Left colon (tissue), 2 donors: ENCODE measurements at places on chromosomes 6 and 20.

- DNase-seq: no peak
Observed at GRCh38 chr6:69918813-69919475, 52.6 kb downstream of the COL19A1 start.

GRCh38 chr6:12608016-12608860 lies 108.3 kb upstream of the PHACTR1 start:
- no peak for DNase-seq

DNA sequence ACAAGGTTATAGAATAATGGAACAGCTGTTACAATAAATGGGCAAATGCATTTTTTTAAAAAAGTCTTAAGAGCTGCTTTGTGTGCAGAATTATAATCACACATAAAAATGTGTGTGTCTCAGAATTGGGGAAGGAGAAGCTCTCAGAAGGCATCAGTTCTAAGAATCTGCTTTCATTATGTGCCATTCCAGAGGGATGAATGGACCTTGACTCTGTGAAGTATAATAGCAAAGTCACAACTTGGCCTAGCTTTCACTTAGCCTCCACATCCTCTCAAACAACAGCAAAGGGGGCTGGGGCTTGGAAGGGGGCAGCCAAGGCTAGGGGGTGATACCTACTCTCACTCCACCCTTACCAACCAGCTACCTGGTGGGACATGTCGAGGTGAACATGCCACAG lies 265.0 kb downstream of the CDC5L start:
- DNase-seq: no peak

DNA sequence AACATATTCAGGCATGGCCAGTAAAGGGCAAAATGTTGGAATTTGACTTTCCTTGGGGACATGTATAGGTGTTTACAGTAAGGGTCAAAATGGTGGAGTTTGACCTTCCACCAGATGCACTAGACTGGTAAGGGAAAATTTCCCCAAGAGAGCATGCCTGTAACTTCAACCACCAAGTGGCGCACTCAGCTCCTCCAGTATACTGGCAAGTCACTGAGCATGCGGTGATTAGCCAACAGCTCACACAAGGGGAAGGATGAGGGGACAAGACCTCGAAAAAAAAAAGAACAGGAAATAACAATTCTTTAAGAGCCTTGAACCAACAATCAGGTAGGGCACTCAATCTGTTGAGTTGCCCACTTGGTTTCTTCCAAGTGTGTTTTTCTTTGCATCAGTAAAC lies 140.9 kb downstream of the EYS start:
- no peak for DNase-seq

- peak; percentile 17 for DNase-seq
Observed at GRCh38 chr6:46042355-46042999, 26.8 kb upstream of the CLIC5 start.

DNA sequence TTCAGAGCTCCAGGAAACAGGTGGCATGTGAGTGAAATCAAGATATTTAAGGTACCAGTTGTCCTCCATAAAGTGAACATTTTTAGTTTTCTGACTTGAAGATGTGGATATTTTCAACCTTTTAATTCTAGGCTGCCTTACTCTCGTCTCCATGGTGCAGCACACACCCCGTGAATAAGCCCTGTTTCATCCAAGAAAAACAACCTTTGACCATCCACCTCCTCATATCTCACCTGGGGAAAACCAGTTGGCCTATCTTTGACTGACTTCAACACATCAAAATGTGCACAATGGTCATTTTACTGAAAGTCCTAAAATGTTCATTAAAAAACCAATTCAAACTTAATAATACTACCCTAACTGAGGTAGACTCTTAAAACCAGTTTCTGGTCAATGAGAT lies 73.8 kb upstream of the CD2AP start:
- DNase-seq: no peak

- DNase-seq: no peak
Observed at GRCh38 chr6:63349401-63349800, 29.6 kb upstream of the LGSN start.

- DNase-seq: no peak
Observed at GRCh38 chr20:57736738-57737347, 27.0 kb upstream of the PMEPA1 start.

DNA sequence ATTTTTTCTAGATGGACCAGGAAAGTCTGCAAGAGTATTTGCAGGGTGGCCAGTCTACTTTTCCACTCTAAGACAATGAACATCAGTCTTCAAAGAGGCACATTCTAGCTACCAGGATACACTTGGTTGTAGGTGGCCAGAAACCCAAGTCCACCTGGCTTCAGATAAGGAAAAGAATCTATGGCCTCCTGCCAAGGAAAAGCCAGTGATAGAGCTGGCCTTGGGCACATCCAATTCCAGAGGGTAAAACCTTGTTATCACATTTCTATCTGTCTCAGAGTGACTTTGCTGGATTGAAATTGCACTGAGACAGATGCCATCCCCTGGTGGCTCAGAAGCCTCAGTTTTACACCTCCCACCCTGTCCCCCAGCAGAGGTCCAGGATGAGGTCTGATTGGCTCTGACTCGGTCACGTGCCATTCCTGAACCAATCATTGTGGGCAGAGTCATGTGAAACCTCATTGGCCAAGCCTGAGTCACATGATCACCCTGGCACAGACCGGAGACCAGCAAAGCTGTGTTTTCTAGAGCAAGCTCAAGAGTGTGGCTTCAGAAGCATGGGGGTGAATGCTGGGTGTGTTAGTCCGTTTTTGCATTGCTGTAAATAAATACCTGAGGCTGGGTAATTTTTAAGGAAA lies 497.4 kb upstream of the SULF2 start:
- DNase-seq: no peak

DNA sequence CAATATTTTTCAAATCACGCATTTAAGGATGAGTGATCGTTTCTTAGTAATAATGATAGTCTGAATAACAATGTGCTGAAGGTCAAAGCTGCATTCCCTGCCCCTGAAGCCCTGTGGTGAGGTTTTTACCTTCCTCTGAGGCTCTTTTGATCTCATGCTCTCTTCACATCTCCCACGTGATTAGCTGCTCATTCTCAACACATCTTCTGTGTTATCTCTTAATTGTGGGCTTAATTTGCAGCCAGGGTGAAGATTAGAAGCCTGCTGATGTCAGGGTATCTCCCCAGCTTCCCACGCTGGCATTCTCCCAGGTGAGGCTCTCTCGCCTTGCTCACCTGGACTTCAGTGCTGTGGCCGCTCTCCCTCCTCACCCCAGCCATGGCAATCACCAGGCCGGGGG lies 109.7 kb upstream of the FOXQ1 start:
- no peak for DNase-seq

DNA sequence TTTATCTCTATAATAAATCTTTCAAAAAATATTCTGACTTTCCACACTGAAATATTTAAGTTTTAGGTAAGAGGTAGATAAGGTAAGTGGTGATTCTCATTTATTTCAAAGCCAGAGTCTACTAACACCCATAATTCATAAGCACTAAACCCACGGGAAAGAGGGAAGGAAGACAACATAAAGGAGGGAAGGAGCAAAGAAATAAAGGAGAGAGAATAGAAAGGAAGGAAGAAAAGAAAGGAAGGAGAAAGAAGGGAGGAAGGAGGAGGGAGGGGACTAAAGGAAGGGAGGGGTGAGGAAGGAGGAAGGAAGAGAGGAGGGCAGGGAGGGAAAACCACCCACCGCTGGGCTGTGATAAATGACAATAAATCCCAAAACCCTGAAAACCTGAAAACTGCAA lies 25.2 kb downstream of the MAP3K5 start:
- no peak for DNase-seq

- DNase-seq: no peak
Observed at GRCh38 chr6:128206610-128207426, 306.0 kb upstream of the THEMIS start.

DNA sequence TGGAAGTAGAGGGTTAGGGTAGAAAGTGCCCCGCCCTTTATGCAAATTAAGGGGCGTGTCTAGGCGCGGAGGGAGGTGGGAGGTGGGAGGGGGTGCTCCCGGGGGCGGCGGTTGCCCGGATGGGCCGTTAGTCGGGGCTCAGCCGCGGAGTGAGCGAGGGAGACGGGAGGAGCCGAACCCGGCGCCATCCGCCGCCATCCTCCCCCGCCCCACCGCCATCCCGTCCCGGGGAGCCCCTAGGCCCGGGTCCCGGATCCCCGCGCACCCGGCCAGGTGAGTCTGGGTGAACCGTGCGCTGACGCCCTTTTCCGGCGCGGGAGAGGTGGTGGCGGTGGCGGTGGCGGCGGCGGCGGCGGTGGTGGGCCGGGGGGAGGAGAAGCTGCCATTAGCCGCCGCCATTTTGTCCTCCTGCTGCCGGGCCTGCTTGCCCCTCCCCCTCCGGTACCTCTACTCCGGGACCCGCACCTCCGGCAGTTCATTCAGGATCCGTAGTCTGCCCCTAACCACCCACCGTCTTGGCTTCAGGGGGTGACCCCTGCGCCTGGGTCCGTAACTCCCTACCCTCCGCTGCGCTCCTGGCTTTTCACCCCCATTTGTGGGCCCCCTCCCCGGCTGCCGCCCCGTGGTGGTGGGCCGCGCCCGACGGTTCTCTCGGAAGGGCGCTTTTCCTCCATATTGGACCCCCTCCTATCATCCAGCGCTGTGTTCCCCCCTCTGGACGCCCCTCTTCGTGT lies at the start of gene PRRC2A:
TSS of gene PRRC2A (plus strand) at position 130 of the 734 bp plus-strand sequence. CDS start 2,075 bp downstream, outside the sequence.
- DNase-seq: peak; percentile 96

GRCh38 chr6:22073516-22074198 lies 223.2 kb downstream of the PRL start:
- no peak for DNase-seq

GRCh38 chr6:135257631-135258405 lies 76.7 kb downstream of the MYB start:
- no peak for DNase-seq

DNA sequence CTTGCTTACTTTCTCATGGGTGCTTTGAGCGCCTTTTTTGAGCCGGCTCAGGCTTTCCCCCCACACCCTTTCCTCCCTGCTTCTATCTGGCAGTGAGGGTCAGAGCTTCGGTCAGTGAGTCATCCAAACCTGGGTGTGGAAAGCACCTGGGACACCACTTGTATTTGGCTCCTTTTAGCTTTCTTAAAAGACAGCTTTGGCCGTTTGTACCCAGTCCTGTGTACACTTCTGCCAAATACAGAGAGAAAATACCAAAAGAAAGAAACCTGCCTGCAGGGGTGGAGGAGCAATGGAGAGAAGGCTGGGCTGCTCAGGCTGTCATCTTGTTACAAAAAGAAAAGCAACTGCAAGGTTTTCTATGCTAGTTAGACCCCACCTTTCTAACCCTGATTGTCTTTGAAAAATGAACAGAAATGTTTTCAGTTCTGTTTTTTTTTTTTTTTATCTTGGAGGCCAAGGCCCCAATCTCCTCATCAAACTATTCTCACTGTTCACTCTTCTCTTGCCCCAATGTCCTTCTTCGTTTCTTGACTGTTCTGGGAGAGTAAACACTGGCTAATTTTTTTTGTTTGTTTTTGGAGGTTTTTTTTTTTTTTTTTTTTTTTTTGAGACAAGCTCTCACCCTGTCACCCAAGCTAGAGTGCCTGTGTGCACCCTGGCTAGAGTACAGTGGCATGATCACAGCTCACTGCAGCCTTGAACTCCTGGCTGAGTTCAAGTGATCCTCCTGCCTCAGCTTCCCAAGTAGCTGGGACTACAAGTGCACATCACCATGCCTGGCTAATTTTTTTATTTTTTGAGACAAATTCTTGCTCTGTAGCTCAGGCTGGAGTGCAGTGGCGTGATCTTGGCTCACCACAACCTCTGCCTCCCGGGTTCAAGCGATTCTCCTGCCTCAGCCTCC lies 76.4 kb downstream of the SSR1 start:
- DNase-seq: no peak

DNA sequence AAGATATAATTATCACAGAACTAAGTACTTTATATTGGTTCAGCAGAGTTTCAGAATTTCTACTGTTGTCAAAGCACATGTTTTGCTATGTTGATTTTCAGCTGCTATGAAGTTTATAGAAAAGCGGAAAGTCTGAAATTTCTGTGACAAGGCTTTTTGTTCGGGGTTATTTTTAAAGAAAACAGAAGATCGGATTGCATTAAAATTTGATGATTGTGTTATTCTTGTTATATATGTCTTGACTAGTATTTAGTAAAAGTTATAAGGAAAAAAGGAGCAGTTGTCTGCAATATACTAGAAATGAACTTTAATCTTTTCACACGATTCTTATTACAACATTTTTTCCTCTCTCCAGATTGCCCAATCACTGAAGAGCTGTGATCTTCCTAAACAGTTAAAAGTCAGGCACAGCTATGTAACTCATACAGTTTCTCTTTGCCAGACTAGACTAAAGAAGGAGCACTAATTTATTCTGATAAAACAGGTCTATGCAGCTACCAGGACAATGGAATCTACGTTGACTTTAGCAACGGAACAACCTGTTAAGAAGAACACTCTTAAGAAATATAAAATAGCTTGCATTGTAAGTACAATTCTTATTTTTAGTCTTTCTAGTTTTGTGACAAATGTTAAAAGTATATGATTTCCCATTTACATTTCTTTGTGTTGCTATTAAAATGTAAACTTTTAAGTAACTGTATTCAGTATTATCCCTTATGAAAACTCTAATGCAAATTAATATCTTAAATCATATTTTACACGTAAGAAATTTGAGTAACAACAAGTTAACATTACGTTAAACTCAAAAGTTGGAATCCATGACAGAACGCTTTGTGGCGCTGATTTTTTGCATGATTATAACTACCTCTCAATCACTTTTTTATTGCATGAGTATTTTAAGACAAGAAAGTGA lies at the start of gene ENPP3:
TSS of gene ENPP3 (plus strand) at position 423 of the 913 bp plus-strand sequence. CDS start at position 506, 83 bp downstream.
- no peak for DNase-seq
